T-cell (primary cell): ENCODE measurements at places on chromosomes 3 and 15. TPM values are rescaled to one million over a fixed set of nuclear protein-coding genes. Genes with fewer than 3 reads are reported as not detected.

GRCh38 chr15:77738441-77739302, 106.0 kb upstream of the LINGO1 start:
- no peak overlapping the region for H3K4me3 ChIP-seq
- no peak overlapping the region for H3K27ac ChIP-seq
- no peaks in the 10 kb centered on the region for H3K36me3 ChIP-seq
- no peaks in the 10 kb centered on the region for H3K4me1 ChIP-seq

DNA sequence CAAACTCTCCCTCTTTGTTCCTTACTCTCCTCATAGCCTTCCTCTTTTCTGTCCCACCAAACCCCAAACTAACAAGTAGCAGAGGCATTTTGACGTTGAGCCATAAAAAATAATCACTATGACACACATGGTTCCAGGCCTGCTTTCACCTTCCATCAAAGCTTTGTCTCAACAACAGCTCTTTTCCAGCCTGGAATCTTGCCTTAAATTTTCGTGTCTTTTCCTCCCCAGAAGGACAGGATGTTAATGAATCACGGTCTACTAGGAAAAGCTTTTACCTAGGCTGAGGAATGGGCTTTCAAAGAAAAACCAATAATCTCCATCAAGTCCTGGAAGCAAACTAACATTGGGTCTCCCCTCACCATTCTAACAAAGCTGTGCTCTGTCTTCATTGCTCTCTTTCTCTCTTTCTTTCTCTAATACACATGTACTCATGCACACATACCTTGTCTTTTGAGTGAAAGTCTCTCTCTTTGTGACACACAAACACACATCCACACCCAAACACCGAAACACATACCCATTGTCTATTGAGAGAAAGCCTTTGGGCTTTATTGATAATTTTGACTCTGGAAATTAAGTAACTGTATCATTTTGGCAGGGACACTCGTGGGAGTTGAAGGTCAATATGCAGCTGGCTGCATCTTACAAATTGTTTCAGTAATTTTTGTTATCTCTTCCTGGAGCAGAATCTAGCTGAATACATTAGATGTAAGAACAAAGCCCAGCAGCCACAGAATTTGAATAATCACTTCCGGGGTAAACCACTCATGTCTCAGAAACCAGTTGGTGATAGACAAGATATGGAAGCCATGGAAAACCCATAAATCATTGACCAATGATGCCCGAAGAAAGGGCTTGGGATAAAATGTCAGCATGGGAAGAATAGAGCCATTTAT, 107.4 kb upstream of the SLC4A7 start:
- no peak for DNase-seq
- no peaks in the 10 kb centered on the region for H3K36me3 ChIP-seq
- H3K4me3 ChIP-seq: no peak overlapping the region
- H3K27me3 ChIP-seq: no peaks in the 10 kb centered on the region
- peak overlapping the region; percentile 41 for H3K27ac ChIP-seq

DNA sequence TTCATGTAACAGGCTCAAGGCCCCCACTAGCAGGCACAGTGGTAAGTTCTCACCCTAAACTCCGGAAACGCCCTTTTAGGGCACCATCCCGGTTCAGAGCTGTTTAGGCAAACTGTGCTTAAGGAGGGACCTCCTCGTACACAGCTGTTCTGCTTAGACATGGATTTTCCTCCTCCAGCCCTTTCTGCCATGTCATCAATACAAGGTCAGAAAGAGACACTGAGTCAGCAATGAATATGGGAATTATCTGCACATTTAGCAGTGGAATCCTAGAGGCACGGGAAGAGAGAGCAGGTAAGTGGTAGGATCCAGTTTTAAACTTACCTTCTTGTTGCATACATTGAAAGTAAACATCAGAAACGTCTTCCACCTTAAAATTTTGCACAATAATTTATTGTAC, 107.3 kb downstream of the KCNAB1 start:
- no peaks in the 10 kb centered on the region for H3K4me1 ChIP-seq
- no peak overlapping the region for H3K4me3 ChIP-seq
- DNase-seq: no peak
- H3K36me3 ChIP-seq: no peaks in the 10 kb centered on the region
- H3K27me3 ChIP-seq: no peaks in the 10 kb centered on the region

DNA sequence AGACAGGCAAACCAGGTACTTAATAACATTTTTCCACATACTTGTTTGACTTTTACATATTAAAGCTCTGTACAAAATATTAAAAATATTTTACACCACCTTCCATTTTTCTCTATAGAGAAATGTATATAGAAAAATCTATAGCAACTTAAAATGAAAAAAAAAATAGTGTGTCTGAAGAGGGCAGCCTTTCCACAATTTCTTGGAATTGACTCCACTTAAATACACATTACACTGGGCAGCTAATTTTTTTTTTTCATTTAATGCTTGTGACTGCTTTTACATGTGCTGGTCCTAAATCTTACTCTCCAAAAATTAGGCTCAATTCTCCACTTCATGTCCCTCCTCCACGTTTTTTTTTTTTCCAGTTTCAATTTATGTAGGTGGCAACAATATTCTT, 427.0 kb upstream of the RBMS3 start:
- no peak for DNase-seq
- H3K36me3 ChIP-seq: no peaks in the 10 kb centered on the region
- H3K27ac ChIP-seq: no peak overlapping the region

DNA sequence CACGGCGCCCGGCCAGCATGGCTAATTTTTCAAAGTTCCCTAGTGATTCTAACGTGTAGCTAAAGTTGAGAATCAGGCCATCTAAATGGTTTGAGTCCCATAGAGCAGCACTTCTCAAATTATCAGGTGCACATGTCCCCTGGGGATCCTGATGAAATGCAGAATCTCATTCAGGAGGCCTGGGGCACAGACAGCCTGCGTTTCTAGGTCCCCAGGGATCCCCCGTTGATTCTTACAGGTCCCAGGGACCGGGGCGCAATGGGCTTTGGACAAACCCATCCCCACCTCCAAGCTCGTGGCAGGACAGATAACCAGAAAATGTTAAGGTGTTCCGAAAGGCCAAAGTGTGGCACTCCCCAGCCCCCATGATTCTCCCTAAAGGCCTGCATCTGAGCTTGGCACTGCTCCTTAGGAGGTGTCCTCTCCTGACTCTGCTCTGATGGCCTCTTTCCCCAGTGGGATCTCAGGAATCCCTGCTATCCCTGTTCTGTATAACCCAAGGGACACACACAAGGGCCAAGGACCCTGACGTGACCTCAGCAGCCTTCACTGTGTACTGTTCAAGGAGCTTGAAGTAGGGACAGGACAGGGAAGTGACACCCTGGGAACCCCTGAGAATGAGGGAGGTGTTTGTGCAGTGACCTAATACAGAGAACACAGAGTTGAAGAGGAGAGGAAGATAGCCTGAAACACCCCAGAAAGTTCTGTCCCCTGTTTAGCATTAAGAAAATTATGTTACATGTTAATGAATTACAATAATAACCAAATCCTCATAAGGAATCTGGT, 8.0 kb downstream of the LRRK1 start:
- H3K27ac ChIP-seq: no peak overlapping the region
- no peaks in the 10 kb centered on the region for H3K4me1 ChIP-seq
- no peak for DNase-seq
- no peak overlapping the region for H3K4me3 ChIP-seq
- H3K27me3 ChIP-seq: no peaks in the 10 kb centered on the region
- H3K36me3 ChIP-seq: no peaks in the 10 kb centered on the region

GRCh38 chr3:113533534-113533892, 1.2 kb downstream of the SIDT1 start:
- peak overlapping the region; percentile 100 for H3K4me3 ChIP-seq
- DNase-seq: peak; percentile 44
- H3K27ac ChIP-seq: peak overlapping the region; percentile 79
- peaks cover 9% of the 10 kb centered on the region for H3K36me3 ChIP-seq
- no peaks in the 10 kb centered on the region for H3K27me3 ChIP-seq

- DNase-seq: no peak
- no peak overlapping the region for H3K27ac ChIP-seq
- H3K4me1 ChIP-seq: no peaks in the 10 kb centered on the region
- H3K36me3 ChIP-seq: no peaks in the 10 kb centered on the region
- H3K27me3 ChIP-seq: no peaks in the 10 kb centered on the region
- H3K4me3 ChIP-seq: no peak overlapping the region
These were observed 8.2 kb downstream of the DIPK2A start for GRCh38 chr3:143979813-143980212.

DNA sequence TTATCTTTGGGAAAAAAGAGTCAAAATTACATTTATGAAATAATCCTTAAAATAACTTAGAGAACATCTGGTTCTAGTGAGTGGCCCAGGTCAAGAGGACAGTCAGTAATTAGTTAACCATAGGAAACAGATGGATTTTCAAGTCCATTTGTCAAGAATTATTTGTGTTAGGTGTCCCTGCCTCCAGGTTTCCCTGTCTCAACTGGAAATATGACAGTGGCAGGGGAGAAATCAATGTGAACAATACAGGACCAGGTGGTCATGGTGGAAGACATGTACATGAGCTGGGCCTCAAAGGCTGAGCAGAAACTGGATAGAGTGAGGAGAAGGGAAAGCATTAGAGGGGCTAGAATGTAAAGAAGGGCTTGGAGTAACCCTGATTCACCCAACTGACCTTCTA, 372.6 kb downstream of the VPS13C start:
- no peak for DNase-seq
- H3K27me3 ChIP-seq: no peaks in the 10 kb centered on the region
- H3K4me3 ChIP-seq: no peak overlapping the region
- H3K36me3 ChIP-seq: no peaks in the 10 kb centered on the region
- H3K4me1 ChIP-seq: no peaks in the 10 kb centered on the region

DNA sequence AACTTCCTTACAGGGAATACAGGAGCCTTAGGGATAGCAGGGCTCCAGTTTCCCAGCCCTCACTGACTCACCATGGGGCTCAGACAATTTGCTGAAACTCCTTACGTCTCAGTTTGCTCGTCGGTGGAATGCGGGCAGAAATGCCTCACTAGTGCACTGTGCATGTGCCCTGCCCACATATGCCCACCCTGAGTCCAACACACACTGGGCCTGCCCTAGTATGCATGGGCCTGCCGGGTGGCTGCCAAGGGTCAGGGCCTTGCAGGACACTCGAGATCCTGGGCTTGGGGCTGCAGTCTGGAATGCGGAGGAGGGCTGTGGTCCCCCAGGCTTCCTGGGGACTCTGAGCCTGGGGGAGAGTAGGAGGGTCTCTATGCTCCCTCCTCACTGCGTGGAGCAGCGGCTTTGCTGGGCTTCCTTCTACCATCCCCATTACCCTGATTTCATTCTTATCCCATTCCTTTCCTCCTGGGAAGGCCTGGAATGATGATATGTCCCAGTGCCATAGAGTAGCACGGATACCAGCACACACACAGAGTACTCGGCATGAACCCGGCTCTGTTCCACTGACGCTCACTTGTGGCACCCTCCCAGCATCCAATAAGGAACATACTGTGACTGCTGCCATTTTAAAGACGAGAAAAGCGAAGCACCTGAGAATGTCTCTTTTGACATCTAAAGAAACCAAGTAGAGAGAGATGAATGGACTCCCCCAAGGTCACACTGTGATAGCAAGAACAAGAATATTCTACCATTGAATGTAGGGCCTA, 124.2 kb downstream of the ASB7 start:
- H3K27ac ChIP-seq: no peak overlapping the region
- H3K4me1 ChIP-seq: no peaks in the 10 kb centered on the region
- H3K36me3 ChIP-seq: no peaks in the 10 kb centered on the region
- no peak overlapping the region for H3K4me3 ChIP-seq
- peaks cover 10% of the 10 kb centered on the region for H3K27me3 ChIP-seq

DNA sequence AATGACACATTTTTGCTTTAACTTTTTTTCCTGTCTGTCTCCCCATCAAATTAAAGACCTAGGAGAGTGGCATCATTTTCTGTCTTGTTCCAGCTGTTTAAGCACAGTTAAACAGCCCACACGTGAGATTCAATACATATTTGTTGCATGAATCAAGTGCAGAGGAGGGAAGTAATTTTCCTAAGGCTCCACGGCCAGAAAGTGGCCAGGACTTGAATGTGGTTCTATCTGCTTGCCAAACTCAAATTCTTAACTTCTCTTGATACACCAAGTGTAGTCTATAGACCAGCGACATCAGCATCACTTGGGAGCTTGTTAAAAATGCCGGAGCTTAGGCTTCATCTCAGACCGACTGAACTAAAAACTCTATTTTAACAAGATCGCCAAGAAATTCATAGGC, 724.8 kb upstream of the CFAP20DC start:
- no peaks in the 10 kb centered on the region for H3K36me3 ChIP-seq
- no peaks in the 10 kb centered on the region for H3K27me3 ChIP-seq
- DNase-seq: no peak
- H3K4me3 ChIP-seq: no peak overlapping the region
- peaks cover 25% of the 10 kb centered on the region for H3K4me1 ChIP-seq

DNA sequence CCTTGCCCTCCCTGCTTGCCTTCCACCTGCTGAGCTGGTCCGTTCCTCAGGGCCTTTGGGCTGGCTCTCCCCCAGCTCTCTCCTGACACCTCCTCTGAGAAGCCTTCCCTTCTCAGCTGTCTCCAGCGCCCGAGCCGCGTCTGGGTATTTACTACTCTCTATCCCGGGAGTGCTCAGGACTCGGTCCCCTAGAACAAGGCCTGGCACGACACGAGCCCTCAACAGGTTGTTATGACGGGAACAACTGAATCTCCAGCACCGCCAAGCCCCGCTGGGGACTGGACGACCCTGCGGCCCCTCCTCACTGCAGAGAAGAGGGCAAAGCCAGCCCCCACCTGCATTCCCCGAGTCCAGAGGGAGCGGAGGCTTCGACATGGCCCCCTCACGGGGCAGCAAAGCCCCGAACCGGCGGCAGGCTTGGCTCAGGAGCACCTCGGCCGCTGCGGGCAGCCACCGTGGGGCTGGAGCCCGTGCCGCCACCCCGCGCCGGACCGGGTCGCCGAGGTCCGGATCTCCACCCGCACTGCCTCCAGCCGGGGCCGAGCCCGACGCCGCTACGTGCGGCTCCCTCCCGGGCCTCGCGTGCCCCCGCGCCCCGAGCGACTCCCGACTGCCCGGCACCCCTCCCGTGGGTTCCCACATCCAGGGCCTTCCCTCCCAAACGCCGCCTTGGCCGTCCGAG, 792 bp downstream of the TPRA1 start:
- peak overlapping the region; percentile 82 for H3K4me3 ChIP-seq
- DNase-seq: no peak
- no peak overlapping the region for H3K27ac ChIP-seq
- H3K27me3 ChIP-seq: no peaks in the 10 kb centered on the region
- no peaks in the 10 kb centered on the region for H3K36me3 ChIP-seq

GRCh38 chr3:9617736-9618135, 31.6 kb upstream of the MTMR14 start:
- no peaks in the 10 kb centered on the region for H3K4me1 ChIP-seq
- no peak overlapping the region for H3K4me3 ChIP-seq
- no peak overlapping the region for H3K27ac ChIP-seq
- no peaks in the 10 kb centered on the region for H3K36me3 ChIP-seq

Gene MAPK6
- total RNA-seq: 35.1 TPM

Gene FETUB
- not detected for total RNA-seq

Gene RBPMS2
- 0.26 TPM for total RNA-seq

Gene PIERCE2
- not detected for total RNA-seq

Gene LMAN1L
- total RNA-seq: 0.42 TPM

Gene SMAD6
- 0.51 TPM for total RNA-seq

Gene EFCC1
- total RNA-seq: 0.20 TPM

Gene DMXL2
- total RNA-seq: 6.1 TPM
